Right renal pelvis (tissue), 4 donors: ENCODE measurements at places on chromosomes 7 and 10. TPM values are rescaled to one million over a fixed set of nuclear protein-coding genes. Genes with fewer than 3 reads are reported as not detected.

- no peak for DNase-seq
Measured at GRCh38 chr10:69731184-69731583, 70.5 kb upstream of the COL13A1 start.

GRCh38 chr7:50308203-50308531, 3.7 kb downstream of the IKZF1 start:
- no peak for DNase-seq

GRCh38 chr7:49623943-49624342, 149.5 kb upstream of the VWC2 start:
- DNase-seq: no peak

DNA sequence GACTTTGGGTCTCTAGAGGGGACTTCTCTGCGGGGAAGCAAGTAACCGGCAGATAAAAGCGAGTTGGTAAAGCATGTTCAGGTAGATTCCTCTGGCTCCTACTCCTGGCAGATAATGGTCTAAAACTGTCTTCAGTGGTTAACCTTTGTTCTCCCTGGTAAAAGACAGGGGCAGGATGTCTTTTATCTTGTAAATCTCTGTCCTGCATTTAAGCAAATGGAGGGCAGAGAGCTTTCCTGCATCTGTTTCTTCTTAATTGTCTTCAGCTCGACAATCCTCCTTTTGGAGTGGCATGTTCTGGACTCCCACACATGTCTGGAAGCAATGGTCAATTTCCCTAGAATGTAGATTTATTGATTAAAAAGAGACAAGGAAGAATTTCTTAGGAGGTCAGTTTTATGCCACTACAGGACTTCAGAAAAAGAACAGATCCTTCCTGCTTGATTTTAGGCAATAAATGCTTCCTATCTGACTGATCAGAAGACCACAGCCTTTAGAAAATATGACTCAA, 16.6 kb downstream of the C7orf33 start:
- DNase-seq: no peak

DNA sequence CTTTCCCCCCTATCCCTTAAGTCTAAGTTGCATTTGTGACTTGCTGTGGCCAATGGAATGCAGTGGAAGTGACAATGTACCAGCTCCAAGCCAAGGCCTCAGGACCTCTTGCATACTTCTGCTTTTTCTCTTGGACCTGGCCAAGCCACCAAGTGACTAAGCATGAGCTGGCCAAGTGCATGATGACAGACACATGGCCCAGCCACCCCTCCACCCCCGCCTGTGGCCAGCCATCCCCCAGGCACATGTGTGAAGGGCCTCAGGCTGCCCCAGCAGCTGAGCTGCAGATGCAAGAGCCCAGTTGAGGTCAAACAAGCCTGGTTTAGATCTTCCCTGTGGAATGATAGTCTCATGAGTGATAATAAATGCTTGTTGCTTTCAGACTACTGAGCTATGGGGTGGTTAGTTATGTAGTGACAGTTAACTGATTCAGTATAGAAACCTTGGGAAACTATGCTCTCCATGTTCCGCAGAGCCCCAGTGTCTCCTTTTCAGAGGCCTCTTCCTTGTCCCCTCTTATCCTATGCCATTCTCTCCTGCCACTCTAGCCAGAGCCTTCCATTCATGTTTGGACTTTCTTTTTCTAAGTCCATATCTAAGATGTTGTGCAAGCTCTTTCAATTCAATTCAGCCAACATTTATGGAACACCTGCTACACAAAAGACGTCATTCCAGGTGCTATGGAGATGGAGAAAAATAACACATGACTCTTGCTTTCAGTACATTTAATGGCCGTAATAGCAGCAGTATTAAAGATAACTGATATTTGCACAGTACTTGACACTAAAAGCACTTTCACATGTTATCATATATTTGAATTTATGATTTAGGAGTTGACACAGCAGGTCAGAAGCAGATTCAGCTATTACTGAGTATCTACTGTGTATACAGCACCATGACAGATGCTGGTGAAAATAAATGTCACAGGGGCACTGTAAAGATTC, 55.5 kb upstream of the LOXL4 start:
- no peak for DNase-seq

DNA sequence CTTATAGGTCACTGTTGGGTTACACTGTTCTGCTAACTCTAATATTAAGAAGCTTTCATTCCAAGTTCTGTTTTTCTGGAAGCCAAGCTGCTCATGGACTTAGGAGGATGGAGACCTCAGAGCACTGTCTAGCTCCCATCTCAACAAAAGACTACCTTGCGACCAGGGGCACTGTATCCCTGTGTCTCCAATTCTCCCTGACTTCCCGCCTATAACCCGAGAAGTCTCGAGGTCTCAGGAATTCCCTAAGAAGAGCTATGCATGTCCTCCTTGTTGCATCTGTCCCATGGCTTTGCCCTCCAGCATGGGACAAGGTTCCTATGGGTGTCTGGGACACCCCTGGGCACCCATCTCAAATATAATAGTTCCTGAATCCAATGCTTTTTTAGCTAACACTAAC, 31.2 kb downstream of the BTBD16 start:
- no peak for DNase-seq

DNA sequence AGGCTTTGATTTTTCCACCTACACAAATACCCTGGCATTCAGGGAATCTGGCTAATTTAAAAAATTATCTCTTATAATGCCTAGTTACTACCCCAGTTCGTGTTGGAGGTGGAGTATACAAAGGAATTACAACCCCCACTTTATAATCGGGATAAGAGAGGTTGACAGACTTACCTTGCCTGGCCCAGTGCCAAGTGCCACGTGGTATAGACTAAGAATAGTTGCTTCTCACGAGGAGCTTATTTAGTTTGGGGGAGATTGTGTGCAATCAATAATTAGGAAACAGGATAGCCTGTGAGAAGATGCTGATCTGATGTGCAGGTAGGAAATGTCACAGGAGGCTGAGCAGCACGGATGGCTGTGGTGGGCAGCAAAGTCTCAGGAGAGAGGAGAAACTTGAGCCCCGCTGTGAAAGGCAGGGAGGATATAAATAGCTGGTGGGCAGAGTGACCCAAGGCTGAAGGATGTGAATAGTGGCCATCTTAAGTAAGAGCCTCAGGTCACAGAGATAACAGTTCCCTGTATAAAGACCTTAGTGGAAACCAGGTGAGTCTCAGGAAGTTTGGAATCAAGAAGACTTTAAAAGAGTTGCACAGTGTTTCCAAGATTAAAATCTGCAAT, 11.3 kb upstream of the ATXN7L1 start:
- DNase-seq: no peak

The UPK3BL2 gene
- polyA plus RNA-seq: 10.9 TPM

GRCh38 chr7:113504691-113505090, 386.3 kb upstream of the SMIM30 start:
- no peak for DNase-seq

The RALA gene
- polyA plus RNA-seq: 65.2 TPM

DNA sequence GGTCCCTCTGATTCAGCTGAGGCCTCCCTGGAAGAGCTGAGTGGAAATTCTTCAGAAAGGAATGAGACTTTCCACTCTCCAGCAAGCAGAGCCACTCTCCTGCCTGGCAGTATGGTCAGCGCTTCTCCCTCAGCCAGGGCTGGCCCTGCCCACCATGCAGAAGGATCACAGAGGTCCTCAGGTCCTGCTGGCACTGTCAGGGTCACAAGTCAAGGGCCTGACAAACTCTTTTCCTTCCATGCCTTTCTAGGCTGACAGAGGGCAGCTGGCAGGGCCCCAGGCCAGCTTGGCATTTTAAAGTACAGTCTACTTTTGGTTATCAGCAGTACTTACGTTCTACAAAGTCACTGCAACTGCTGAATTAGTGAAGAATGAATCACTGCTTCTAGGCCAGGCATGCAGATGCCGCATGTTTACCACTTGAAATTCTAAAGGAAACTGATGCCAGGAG, 119.3 kb upstream of the FRMD4A start:
- DNase-seq: no peak

The PDE1C gene
- 4.4 TPM for polyA plus RNA-seq

The MYO1G gene
- 0.51 TPM for polyA plus RNA-seq

The ADCYAP1R1 gene
- polyA plus RNA-seq: 0.64 TPM

- no peak for DNase-seq
Measured at GRCh38 chr7:157674027-157674714, 337.4 kb downstream of the DNAJB6 start.

The DLD gene
- polyA plus RNA-seq: 139 TPM

DNA sequence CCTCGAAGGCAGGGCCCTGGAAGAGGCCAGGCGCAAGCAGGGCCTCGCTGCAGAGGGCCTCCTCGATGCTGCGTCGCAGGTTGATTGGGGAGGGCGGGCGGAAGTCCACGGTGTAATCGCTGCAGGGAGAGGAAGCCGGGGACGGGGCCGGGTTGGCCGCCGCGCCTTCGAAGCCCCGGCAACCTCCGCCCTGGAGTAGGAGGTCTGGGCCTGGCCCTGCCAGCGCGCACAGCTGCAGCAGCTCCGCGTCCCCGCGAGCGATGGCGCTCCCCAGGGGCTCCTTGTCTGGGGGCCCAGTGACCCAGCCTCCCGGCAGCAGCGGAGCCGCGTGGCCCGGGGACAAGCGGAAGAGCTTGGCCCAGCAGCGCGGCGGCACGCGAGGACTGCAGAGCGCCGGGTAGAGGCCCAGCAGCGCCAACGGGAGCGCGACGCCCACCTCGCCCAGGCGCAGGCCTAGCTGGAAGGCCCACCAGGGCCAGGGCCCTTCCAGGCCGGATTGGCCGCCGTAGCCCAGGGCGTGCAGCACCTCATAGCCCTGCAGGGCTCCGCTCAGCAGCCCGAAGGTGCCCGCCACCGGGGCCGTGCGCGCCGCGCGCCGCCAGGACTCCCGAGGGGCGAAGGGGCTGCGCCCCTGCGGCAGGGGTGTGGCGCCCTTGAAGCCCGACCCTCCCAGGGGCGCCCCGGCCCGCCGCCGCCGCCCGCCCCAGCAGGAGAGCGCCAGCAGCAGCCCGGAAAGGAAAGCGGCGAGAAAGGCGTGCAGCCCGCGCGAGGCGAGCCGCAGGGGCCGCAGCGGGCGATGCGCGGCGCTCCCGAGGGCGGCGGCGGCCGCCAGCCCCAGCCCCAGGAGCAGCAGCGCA, 7.8 kb upstream of the RBM28 start:
- DNase-seq: no peak

The SUGCT gene
- polyA plus RNA-seq: 17.6 TPM

GRCh38 chr7:47720141-47720906, 138.4 kb upstream of the TNS3 start:
- DNase-seq: no peak

The NUTM2E gene
- 0.10 TPM for polyA plus RNA-seq

DNA sequence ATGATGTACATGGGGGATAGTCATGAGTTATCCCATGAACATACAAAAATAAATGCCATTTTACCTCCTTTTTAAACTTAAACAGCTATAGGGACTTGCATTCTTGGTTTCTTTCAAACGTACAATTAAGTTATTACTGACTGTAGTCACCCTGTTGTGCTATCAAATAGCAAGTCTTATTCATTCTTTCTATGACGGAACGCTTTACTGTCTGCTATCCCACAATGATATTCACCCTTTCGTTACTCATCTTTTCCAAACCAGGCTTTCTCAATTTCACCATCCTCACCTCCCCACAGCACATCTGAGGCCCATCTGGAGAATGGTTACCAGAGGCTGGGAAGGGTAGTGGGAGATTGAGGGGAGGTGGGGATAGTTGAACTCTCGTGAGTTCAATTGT, 218.8 kb downstream of the PHF14 start:
- no peak for DNase-seq

The DMBT1 gene
- not detected for polyA plus RNA-seq

DNA sequence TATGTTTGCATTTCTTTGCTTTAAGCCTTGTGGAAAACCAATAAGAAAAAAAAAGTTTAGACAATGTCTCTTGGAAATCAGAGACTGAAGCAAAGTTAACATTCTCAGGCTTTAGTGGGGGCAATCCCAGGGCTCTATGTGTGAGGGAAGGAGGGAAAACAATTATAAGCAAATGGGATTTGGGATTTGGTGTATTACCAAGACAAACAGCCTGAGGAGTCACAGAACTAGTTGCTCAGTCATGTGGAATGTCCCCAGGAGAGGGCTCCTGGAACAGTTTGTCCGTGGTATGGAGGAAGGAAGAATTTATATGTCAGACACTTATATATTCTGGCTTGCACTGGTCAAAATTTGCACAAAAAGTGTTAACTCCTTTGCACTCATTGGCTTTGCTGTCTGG, 562.9 kb upstream of the TPK1 start:
- DNase-seq: no peak

DNA sequence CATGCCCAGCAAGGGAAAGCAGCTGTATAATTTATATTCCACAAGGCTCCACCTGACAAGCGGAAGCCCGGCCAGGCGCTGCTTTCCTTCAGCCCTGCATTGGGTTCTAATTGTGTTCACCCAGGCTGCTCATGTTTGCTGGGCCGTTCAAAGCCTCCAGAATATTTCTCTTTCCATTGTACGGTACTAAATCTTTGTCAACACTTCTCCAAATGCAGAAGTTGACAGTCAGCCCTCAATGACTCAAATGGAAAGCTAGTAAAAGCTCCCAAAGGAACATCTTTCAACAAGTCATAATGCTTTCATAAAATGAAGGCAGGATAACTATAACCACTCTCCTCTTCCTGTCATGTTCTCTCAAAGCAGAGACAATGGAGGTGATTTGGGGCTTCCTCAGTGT, 17.8 kb upstream of the CPXM2 start:
- no peak for DNase-seq

The TWIST1 gene
- polyA plus RNA-seq: 7.1 TPM
